CD4-positive, alpha-beta T cell treated with Interleukin-17A for 4 hours (primary cell): ENCODE measurements at places on chromosomes 12 and 14.
A peak's percentile ranks its signal among the peaks of the same experiment; 100 is the strongest.

GRCh38 chr12:130595566-130595965, 120.5 kb downstream of the RIMBP2 start:
- DNase-seq, result no peak

GRCh38 chr12:94762259-94762942, 112.0 kb upstream of the TMCC3 start:
- DNase-seq, result no peak

GRCh38 chr12:92047393-92047826, 98.2 kb downstream of the BTG1 start:
- DNase-seq, result peak; percentile 60

- no peak for DNase-seq
Measured at GRCh38 chr14:65709576-65709975, 297.0 kb downstream of the FUT8 start.

DNA sequence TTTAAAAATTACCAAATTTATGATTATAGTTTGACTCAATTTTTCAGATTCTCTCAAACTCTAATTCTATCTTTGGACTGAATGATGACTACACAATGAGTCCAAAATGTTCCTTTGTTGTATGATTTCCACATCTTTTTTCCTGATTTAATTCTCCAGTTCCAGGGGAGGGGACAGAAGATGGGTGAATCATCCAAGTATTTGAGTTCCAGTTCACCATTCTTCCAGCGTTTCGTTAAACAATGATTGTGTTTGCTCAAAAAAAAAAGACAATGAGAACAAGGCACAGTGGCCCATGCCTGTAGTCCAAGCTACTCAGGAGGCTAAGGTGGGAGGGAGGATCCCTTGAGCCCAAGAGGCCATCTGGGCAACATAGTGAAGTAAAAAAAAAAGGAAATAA, 23.8 kb downstream of the BAZ1A start:
- DNase-seq, result no peak

DNA sequence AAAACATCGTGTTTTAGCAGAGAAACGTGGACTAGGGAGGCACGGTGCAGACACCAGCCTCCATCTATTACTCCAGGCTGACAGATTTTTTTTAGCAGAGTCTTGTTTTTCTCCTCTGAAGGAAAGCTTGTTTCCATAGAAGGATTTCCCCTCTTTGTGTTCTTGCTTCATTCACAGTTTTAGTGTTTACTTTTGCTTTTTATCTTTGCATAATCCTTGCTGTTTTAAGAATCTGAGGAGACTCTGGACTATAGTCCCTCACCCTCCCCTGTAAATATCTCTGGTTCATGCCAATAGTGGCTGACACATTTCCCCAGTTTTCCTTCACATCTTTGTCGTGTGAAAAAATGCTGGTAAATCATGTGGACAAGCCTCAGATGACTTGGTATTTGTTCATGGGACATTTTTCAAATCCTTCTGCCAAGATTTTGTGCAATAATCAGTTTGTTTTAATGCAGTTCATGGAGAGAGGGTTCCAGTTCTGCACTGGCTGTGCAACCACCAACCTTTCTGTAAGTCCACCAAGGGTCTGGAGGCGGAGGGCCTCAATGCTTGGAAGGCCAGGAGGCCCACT, 39.9 kb upstream of the TMCC3 start:
- no peak for DNase-seq

DNA sequence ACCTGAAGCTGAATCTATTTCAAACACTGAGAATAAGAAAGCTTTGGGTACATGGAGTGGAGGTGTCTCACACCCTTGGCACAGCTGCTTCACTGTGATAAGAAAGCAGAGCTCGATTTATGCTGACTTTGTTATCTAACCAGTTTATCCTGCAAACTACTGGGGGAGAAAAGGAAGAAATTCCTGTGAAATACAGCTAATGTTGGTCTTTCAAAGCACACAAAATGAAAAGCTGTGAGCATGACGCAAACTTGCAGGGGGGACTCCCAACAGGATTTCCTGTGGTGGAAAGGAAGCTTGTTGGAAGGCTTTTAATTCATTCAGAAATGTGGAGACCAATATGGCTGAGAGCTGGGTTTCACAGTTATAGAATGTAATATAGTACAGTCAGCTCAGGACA, 53.4 kb downstream of the SRGAP1 start:
- no peak for DNase-seq

- no peak for DNase-seq
Measured at GRCh38 chr12:129312048-129312447, 458.8 kb downstream of the GLT1D1 start.

DNA sequence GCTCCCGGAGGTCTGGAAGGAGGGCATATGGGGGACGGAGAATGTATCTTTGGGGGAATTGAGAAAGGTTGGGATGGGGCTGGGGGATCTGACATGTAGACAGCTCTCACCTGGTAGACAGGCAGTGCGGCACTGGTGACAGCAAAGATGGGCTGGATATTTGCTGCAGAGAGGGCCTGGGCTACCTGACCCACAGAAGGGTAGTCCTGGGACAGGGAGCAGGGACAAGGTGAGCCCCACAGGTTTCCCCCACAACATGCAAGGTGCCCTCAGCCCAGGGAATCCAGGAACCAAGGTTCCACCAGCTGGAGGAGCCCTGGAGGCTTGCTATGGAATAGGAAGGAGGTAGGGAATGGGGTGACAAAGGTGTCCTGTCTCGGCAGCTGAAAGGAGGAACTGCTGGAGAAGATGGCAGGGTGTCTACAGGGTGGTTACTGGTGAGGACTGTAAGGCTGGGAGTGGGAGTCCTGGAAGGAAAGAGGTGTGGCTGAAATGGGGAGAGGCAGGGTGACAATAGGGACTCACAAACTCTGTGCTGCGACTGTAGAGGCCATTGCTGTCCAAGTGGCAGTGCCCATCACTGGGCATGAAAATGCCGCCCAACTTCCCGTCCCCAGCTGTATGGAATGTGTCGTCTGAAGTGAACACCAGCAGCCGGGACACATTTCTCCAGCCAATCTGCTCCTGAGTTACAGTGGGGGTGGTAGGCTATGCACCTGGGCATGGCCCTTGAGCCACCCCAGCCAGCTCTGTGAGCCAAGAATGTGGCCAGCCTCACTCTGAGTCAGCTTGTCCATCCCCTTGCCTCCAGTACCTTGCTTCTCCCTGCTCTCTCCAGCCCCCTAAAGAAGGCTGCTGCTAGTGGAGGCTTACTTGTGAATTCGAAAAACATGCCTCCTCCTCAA, 11.3 kb downstream of the ITGB7 start:
- no peak for DNase-seq

GRCh38 chr14:85533023-85533860, 3.3 kb downstream of the FLRT2 start:
- no peak for DNase-seq

- no peak for DNase-seq
Measured at GRCh38 chr12:123134826-123135225, 16.1 kb downstream of the PITPNM2 start.

DNA sequence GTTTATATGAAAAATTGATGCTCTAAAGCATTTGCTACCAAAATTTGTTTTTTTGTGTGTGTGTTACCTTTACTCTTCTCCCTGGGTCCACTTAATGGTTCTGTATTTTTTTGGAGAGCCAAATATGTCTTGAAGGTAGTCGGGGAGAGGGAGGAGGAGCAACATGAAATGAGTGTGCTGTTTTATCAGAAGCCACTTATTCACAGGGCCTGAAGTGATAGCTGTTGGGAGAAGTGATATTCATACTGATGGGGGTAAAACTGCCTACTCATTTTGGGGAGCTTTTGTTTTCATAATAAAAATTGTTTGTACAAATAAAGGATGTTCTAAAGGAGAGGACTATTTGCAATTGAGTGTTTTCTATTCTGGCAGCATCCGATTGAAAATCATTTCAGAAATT, 29.2 kb downstream of the CRADD start:
- DNase-seq, result no peak

DNA sequence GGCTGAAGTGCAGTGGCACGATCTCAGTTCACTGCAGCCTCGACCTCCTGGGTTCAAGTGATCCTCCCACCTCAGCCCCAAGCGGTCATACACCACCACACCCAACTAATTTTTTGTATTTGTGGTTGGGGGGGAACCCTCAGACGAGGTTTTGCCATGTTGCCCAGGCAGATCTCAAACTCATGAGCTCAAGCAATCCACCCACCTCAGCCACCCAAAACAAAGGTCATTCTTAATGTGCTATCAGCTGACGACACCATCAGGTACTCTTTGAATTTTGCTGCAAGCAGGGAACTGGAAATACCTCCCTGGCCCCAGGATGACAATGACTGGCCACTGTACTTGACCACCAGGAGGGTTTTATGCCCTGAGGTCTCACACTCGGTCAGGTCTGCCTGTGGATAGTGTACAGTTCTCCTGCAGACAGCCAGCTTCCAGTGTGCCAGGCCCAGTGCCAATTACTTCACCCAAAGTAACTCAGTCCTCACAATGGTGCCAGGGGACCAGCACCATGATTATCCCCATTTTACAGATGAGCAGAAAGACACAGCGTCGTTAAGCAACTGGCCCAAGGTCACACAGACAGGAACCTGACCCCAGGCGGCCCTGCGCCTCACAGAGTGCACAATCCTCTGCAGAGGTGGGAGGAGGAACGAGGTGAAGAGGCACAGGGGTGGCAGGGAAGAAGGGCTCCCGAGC, 42.9 kb downstream of the ITPK1 start:
- DNase-seq, result no peak

- no peak for DNase-seq
Measured at GRCh38 chr12:62643486-62643885, 176.9 kb downstream of the MON2 start.

GRCh38 chr12:66120477-66120876, 10.1 kb downstream of the LLPH start:
- DNase-seq, result no peak

DNA sequence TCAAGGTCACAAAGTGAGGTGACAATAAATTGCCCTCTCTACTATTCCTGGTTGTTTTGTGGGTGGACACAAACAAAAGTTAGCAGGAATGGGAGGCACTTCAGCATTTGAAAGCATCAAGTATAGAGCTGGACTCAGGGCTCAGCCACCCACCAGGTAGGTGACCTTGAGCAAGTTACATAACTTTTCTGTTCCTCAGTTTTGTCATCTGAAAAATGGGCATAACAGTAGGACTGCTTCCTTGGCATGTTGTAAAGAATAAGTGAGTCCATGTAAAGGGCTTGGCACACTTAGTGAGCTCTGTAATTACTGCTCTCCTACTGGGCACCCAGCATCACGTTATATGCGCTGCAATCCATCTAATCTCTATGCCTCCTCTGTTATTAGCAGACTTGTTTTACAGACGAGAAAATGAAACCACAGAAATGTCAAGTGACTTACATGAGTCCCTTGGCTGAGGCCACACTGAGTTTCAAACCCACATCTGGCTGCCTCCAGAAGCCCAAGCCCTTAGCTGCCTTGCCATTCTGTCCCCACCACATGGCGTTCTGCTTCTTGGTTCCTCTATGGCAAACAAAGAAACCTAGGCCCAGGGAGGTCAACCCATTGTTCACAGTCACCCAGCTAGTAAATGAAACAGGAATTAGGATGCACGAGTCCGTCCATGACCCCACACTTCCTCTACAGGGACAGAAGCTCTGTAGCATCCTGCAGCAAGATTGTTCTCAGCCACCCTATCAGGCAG, 63.2 kb upstream of the SLC24A4 start:
- no peak for DNase-seq

- no peak for DNase-seq
Measured at GRCh38 chr12:72499244-72499643, 227.1 kb downstream of the TRHDE start.

- DNase-seq, result peak; percentile 0
Measured at GRCh38 chr14:104105071-104105821, 19.7 kb downstream of the ASPG start.

DNA sequence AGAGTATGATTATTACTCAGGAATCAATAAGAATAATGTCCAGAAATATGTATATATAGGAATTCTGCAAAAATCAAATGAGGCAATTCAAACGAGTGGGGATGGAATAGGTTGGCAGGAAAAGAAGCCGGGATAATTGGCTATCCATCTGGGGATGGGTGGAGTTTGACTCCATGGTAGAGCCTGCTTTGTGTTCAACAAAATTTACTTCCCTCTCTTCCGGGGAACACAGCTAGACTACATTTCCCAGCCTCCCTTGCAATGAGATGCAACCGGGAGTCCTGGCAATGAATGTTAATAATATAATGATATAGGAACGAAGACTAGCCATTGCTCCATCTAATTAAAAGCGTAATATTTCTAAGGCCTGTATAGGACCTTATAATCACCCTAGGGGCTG, 146.6 kb downstream of the EFCAB11 start:
- no peak for DNase-seq

DNA sequence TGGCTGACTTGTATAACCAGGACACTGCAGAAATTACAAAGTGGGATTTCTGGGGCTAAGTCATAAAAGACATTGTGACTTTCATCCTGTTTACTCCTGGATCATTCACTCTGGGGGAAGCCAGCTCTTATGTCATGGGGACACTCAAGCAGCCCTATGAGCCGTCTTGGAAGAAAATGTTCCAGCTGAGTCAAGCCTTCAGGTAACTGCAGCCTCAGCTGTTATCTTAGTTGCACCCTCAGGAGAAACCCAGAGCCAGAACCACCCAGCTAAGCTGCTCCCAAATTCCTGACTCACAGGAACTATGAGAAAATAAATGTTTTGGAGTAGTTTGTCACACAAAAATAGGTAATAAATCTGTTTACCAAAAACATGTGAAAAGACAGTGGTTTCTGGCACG, 43.1 kb upstream of the GXYLT1 start:
- no peak for DNase-seq

- DNase-seq, result no peak
Measured at GRCh38 chr12:42741771-42742510, 152.4 kb upstream of the PRICKLE1 start.

DNA sequence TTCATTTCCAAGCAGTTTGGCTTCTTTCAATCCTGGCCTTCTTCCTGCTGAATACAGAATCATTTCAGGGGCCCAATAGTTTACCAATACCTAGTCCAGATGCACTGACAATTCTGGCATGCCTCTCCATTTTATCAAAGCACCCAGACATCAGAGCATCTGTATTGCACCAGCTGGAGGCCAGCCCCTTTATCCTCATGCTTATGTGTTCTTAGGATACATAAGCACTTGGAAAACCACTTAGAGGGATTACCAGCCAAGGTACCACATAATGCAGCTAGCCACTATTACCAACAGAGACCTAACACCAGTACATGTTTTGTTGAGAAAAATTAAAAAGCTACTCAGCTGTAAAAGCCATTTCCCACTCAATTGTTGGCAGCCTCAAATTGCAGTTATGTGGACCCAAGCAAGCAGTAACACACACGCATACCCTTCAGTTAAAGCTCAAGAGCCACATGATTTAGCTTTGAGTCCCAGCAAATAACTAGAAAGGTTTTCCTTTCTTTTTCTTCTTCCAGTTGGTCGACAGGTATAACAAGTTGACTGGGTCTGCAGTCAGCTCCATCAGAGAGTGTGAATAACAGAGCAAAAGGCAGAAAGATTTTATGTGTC, 263.8 kb downstream of the DIO2 start:
- no peak for DNase-seq

- DNase-seq, result peak; percentile 66
Measured at GRCh38 chr12:12927211-12928079, 24.5 kb downstream of the GPRC5D start.

- no peak for DNase-seq
Measured at GRCh38 chr12:5556033-5556614, 124.2 kb downstream of the NTF3 start.

GRCh38 chr12:32566663-32567295, 112.3 kb upstream of the DNM1L start:
- no peak for DNase-seq
